ENCODE measurements at places on chromosomes 2 and 18.

- DNase-seq = no peak
Observed at GRCh38 chr18:35542356-35542755, 39.2 kb upstream of the GALNT1 start.

- DNase-seq = no peak
Observed at GRCh38 chr18:64333584-64333983, 184.7 kb upstream of the LINC00305 start.

DNA sequence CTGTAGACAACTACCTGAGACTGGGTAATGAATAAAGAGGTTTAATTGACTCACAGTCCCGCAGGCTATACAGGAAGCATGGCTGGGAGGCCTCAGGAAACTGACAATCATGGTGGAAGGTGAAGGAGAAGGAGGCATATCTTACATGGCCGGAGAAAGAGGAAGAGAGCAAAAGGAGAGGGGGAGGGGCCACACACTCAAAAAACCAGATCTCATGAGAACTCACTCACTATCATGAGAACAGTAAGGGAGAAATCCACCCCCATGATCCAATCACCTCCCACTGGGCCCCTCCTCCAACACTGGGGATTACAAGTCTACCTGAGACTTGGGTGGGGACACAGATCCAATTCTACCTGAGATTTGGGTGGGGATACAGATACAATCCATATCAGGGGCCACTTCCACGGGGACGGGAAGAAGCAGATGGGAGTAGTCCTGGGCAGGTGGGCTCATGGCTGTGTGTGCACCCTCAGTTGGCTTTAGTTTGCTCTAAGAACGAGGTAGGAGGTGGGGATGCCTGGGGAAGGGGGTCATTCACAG lies 9.9 kb downstream of the MAB21L4 start:
- no peak for DNase-seq

- DNase-seq = no peak
Observed at GRCh38 chr2:167294776-167295140, 406.5 kb downstream of the XIRP2 start.

GRCh38 chr2:63121055-63121834 lies 70.6 kb downstream of the OTX1 start:
- DNase-seq = no peak

GRCh38 chr2:106147159-106147558 lies 46.9 kb downstream of the UXS1 start:
- DNase-seq = no peak

DNA sequence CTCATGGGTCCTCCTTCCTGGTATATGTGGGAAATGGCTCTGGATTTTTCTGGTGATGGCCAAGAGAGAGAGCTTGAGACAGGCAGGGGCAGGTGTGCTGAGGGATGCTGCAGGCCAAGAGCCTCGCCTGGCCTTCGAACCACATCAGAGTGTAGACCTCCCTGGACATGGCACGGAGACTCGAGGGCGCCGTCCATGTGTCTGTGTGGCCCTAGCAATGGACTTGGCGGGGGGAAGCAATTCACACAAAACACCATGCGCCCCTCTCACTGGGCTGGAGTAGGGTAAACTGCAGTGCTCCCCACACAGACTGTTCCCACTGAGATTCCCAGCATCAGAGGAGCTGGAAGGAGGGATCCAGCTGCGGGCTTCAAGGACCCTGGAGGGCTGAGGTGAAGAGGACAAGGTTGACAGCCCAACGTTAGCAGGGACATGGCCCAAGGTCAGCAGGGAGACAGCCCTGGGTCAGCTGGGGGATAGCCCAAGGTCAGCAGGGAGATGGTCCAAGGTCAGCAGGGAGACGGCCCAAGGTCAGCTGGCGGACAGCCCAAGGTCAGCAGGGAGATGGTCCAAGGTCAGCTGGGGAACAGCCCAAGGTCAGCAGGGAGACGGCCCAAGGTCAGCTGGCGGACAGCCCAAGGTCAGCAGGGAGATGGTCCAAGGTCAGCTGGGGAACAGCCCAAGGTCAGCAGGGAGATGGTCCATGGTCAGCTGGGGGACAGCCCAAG lies 75.4 kb upstream of the HDAC4 start:
- DNase-seq = no peak

- no peak for DNase-seq
Observed at GRCh38 chr18:7740821-7741220, 173.7 kb downstream of the PTPRM start.

DNA sequence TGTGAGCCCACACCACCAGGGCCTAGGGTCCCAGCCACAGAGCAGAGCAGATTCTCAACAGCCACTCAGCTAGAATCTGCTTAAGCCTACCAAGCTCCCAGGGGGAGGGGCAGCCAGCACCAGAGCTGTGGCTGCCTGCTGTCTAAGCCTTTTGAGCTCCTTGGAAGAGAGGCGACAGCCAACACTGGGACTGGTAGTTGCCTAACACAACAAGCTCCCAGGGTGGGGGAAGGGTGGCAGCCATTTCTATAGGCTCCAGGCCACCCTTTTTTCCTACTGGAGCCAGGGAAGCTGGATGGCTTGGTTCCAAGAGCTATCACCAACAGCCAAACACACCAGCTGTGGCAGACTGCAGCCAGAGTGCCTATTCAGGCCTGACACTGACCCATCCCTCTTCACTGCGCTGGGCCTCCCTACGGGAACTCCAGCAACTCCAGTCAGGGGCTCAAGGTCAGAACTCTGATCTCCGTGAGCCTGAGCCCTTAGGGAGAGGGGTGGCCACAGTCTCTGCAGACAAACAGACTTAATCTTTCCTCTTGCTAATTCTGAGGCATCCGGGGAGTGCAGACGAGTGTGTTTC lies 1824.3 kb upstream of the CELF4 start:
- no peak for DNase-seq

DNA sequence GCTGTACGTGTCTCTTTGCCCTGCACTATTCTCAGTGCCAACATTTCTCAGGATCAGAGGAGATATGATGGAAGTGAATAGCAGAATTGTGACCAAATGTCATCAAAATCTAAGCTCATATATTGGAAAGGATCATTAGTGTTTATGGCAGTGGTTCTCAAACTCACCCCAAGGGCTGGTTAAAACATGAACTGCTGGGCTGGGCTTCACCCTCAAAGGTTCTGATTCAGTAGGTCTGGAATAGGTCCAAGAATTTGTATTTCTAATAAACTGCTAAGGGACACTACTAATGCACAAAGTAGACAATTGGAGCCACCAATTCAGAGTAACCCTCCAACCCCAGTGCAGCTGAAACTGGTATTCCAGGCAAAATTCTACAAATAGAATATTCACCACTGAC lies 317.9 kb upstream of the UBE2E3 start:
- no peak for DNase-seq

DNA sequence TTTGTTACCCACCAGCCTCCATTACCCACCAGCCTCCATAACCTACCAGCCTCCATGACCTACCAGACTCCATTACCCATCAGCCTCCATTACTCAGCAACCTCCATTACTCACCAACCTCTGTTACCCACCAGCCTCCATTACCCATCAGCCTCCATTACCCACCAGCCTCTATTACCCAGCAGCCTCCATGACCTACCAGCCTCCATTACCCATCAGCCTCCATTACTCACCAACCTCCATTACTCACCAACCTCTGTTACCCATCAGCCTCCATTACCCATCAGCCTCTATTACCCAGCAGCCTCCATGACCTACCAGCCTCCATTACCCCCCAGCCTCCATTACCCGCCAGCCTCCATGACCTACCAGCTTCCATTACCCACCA lies 133.3 kb upstream of the HS6ST1 start:
- DNase-seq = no peak

DNA sequence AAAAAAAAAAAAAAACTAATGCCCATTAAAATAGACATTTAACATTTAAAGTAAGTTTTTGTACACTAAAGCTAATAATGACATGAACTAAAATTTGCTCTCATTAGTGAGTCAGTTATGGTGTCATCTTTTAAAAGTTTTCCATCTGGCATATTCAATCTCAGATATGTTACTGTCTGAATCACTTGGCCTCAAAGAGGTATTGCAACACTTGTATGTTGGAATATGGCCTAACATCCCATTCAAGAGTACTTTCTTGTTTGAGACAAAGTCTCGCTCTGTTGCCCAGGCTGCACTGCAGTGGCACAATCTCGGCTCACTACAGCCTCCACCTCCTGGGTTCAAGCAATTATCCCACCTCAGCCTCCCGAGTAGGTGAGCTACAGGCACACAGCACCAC lies 169.7 kb downstream of the TMEM163 start:
- no peak for DNase-seq

- DNase-seq = no peak
Observed at GRCh38 chr2:154243685-154244084, 372.0 kb downstream of the GALNT13 start.

DNA sequence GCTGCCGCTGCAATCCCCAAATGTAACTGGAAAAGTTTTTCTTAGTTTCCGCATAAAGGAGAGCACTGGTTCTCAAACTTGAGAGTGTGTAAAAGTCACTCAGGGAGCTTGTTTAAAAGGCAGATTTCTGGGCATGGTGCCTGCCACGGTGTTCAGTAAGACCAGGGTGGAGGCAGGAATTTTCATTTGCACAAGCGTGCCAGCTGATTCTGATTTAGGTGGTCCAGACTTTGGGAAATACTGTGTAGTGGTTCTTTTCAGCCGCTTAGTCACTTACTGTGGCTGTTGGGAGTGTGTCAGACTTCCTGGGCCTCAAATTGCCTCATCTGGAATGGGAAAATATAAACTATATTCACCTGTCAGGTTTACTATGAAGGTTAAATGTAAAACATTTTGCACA lies 788 bp downstream of the ARMC9 start:
- DNase-seq = no peak

DNA sequence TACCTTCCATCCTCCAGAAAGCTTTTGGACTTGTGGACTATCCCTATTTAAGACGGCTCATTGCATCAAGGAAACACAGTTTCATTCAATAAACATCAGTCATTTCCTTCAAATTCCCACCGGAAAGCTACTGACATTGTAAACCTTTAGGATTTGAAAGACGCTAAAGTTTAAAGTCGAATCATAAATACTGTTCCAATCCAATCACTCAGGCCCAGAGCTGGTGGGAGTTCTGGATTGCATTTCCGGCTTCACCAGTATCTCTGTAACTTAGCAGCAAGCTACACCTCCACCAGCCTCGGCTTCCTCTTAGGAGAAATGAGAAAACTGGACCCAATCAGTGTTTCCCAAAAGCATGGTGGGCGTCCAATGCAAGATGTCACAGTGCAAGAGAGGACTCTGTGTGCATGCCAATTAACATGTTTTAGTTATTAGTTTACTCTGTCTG lies 1.6 kb downstream of the WDFY1 start:
- no peak for DNase-seq

DNA sequence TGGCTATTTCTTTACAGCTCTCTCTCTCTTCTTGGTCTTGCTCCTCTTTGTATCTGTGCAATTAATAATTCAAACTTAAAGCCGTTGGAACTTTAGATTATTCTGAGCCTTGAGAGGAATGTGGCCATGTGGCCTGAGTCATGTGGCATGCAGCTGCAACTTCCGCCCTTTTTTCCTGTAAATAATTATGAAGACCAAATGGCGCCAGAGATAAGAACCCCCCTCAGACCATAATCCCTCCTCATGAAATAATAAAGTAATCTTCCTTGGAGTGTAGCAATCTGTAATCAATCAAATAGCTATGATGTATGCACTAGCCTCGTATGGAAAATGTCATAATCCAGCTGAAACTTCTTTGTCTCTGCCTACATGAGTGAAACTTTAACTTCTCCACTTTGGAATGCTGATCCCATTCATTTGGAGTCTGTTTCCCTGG lies 13.5 kb upstream of the TWSG1 start:
- no peak for DNase-seq

- no peak for DNase-seq
Observed at GRCh38 chr2:63249161-63249560, 198.5 kb downstream of the OTX1 start.

- DNase-seq = no peak
Observed at GRCh38 chr2:97966545-97967215, 29.1 kb downstream of the TMEM131 start.

- no peak for DNase-seq
Observed at GRCh38 chr18:74234326-74235171, 57.2 kb downstream of the CYB5A start.

GRCh38 chr2:39593439-39594393 lies 72.0 kb upstream of the TMEM178A start:
- no peak for DNase-seq

GRCh38 chr2:9740382-9741073 lies 102.7 kb upstream of the TAF1B start:
- no peak for DNase-seq

DNA sequence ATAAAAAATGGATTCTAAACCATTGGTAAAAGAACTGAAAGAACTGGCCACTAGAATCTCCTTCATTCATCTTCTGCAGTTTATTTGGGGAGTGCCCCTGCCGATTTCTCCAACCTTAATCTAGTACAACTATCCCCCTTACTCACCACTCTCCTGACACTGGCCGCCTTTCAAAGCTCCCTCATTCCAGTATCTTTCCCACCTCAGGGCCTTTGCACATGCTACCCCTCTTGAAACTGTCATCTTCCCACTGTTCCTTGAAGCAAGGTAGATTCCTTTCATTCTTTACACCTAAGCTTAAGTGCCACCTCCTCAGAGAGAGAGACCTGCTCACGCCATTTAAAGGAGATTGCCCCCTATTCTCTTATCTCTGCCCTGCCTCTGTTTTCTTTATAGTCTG lies 147.9 kb downstream of the MCFD2 start:
- DNase-seq = no peak

GRCh38 chr2:232421189-232421785 lies 14.6 kb downstream of the ALPG start:
- DNase-seq = no peak

DNA sequence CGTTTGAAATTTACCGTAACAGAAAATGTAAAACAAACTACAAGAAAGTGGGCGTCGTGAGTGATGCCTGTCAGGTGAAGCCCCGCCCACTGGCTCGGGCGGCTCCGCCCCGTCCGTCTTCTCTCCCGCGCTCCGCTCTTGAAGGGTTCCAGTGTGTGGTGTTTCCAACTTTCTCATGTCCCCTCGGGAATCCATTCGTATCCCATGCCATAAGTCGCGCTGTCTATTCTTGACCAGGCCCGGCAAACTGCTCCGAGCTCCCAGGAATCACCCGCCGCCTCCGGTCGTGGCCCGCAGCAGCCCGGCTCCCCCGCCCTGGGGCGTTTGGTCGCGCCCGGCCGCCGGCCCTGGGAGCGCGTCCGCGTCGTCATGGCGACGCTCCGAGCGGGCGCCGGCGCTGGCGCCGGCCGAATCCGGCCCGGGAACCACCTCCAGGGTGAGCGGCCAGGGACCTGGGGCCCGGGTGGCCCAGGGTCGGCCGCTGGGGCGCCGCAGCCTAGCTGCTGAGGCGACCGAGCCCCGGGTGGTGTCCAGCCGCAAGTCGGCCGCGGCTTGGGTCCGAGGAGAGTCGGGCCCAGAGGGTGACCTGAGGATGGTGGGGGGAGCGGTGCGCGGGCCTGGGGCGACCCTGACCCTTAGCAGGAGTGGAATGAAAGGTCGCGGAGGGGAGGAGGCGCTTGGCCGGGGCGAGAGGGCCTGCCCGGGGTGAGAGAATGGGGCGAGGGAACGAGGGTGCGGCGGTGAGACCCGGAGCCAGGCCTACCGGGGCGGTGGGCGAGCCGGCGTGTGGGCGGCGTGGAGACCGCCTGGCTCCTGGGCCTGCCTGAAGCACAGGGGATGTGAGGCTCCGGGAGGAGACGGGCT lies at the start of gene CFAP221:
Gene CFAP221, plus strand, starts transcription at position 375 of the 864 bp plus-strand sequence. CDS start 1,683 bp downstream, outside the sequence.
- no peak for DNase-seq

- DNase-seq = no peak
Observed at GRCh38 chr2:149399934-149400615, 69.7 kb downstream of the LYPD6 start.
